Psoas muscle (tissue), 8 donors: ENCODE measurements at places on chromosomes 5 and 9.
A peak's percentile ranks its signal among the peaks of the same experiment; 100 is the strongest.

DNA sequence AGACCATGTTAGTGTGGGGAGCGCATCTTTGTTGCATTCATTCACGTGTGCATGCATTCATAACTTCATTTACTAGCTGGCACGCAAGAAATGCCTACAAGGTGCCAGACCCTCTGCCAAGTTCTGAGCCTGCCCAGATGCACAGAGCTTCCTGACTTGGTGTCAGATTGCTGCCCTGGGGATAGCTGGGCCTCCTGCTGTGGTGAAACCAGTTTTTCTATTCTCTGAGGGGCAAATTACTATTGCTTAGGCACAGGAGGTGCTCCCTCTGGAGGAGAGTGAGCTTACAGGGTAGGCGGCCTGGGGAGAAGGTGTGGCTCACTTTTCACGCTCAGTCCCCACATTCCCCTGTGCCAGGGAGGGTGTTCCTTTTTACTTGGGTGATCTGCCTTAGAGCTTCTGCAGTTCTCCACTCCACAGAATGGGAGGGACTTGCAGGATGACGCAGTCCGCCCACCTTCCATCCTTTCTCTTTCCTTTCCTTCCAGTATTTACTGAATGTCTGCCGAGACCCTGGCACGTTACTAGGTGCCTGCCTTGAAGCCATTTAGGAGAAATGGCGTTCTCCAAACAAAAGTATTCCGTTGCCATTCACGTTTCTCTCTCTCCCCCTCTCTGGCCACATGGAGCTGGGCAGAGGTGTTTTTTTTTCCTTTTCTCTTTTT lies 27.9 kb upstream of the CTNNA1 start:
- peak; percentile 63 for DNase-seq

DNA sequence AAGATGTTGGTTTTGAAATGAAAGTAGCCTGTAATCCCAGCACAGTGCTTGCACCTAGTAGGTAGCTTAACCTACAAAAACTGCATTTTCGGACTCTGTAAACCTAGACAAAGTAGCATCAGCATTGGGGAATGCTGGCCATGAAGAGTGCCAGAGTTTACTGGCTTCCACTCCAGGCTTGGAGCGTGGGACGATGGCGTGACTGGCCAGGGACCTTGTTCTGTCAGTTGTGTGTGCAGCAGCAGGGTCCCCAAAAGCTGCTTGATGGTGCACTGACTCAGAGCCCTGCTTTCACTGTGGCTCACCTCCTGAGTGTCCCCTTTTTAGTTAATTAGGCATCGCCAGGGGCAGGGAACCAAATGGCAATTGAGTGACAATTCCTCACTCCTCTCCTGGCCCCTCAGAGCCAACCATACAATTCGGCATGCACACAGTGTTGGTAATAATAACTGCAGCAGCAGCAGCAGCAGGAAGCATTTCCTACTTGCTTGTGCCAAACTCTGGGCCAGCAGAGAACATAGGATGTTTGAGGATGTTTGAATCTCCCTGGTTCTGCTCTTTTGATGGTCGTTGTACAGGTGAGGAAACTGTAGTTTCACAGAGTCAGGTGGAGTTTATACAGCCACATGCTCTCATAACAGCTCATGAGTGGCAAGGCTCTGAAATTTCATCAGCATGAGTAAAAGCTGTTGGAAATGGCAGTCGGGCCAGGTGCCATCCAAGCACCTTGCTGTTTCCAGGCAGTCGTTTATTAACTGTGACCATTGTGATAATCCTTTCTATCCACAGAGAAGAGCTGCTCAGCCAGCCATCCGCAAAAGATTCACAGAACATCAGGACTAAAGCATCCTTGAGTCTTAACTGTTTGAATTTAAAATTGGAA lies 4.2 kb downstream of the UBE2QL1 start:
- DNase-seq: peak; percentile 81

DNA sequence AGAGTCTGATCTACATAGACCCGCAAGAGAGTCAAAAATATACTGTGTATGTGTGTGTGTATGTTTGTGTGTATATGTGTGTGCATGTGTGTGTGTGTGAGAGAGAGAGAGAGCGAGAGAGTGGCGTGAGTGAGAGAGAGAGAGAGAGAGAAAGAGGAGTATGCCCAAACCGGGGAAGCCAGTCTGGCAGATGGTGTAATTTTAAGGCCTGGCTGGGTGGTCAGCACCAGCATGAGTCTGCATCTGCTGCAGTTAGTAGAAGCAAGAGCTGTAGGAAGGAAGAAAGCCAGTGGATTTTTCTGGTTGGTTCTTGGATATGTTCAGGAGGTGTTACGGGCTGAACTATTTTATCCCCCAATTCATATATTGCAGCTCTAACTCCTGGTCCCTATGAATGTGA lies 75.2 kb downstream of the ACTBL2 start:
- no peak for DNase-seq

DNA sequence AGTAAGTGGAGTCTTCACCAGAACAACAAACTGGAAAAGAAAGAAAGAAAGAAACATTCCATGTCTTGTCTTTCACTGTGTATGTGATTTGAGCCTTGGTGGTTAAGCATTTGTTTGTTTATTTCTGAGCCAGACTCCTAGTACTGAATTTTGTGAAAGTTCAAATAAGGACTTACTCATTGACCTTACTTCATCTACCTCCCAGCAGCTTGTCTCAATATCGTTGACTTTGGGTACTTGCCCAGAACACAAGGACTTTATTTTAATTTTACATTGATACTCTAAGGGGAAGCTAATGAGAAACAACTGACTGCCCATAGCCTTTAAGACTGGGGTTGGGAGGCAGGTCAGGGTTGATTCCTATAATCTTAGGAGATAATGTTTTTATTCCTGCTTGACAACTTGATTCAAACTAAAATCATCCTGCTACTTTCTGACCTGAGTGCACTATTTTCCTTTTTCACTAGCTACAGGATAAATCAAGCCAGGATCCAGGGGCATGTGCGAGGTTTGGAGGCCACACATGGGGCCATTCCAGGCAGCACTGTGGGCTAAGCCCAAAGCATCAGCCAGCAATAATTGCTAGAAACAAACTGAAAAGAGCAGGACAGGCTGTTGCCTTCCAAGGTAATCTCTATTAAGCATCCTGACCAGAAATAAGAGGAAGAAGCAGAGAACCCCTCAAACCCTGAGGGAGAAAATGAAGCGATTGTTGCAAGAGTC lies 138.9 kb upstream of the RUSC2 start:
- DNase-seq: no peak

GRCh38 chr9:123548741-123549545 lies 192.9 kb downstream of the CRB2 start:
- no peak for DNase-seq

- DNase-seq: no peak
Observed at GRCh38 chr5:105639511-105639910, 2031.2 kb downstream of the EFNA5 start.

- DNase-seq: no peak
Observed at GRCh38 chr5:112013660-112014059, 256.7 kb upstream of the NREP start.

DNA sequence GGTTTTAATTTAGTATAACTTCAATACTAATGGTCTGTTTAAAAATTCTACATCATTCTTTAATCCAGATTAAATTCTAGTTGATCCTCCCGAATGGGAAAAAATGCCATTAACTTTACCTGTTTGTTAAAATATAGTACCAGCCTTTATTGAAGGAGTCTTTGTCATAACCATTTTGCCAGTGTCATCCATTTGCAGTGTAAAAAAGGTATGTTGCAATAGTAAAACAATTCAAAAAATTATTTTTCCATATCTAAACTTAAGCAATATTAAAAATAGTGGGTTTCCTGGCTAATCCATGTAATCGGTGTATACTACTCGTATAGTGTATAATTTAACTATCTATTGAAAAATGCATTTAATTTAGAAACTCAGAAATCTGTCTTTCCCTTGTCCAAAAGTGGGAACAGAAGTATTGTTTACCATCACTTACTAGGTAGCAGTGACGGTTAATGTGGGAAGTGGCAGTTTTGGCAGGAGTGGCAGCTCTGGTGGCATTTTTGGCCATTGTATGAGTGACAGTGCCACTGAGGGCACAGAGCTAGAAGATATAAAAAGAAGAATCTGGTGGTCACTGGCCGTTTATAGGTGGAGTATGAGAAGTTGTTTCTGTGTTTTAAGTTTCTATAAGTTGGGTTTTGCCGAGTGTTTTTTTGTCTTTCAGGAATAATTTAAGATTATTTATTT lies 1.9 kb downstream of the AP3S1 start:
- no peak for DNase-seq

DNA sequence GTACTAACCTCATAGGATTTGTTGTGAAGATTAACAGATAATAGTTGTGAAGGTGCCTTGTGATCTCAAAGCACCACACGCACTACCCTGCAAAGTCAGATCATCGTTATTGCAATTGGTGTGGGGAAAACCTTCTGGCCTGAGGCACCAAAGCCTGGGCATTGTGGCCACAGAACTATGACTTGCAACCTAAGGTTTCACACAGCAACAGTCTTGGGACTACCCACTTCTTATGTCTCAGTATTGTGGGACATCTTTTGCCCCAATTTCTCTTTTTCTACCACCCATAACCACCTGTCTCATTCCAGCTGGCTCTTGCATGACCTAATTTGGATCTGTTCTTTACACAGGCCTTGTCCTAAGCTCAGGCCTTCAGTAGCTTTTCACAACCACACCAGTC lies 247.8 kb upstream of the NR4A3 start:
- DNase-seq: no peak

DNA sequence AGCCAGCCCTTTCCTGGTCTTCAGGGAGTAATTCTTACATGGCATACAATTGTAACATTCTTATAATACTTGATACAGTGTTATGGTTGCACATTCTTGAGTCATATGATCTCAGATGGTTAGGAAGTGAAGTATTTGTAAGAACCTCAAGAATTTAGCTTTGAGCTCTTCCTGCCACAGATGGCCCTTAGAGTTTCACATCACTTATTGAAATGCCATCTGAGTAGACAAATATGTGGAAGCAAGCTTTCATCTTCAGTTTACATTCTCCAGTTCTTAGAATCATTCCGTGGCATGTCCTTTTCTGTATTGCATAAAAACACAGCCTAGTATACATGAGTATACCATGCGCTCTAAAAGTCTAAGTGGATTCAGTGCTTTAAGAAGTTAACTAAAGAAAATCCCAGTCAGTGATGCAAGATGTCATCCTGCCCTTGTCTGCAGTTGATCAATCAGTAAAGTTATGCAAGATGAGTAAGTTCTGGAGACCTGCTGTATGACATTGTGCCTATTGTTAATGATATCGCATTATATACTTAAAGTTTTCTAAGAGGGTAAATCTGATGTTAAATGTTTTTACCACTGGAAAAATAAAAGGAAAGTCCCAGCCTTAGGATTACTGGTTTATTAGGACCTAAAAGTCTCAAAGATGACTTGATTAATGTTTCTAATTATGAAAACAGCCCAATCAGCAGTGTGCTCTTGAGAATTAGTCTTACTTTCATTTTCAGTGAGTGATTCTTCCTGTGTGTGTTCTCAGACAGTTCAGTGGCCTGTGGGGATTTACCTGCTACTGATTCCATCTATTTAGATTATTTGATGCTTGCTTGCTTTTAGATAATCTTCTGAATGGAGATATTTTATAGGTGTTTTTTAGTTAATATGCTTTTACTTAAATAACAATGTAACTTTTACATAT lies 29.4 kb downstream of the RHOBTB3 start:
- DNase-seq: no peak

DNA sequence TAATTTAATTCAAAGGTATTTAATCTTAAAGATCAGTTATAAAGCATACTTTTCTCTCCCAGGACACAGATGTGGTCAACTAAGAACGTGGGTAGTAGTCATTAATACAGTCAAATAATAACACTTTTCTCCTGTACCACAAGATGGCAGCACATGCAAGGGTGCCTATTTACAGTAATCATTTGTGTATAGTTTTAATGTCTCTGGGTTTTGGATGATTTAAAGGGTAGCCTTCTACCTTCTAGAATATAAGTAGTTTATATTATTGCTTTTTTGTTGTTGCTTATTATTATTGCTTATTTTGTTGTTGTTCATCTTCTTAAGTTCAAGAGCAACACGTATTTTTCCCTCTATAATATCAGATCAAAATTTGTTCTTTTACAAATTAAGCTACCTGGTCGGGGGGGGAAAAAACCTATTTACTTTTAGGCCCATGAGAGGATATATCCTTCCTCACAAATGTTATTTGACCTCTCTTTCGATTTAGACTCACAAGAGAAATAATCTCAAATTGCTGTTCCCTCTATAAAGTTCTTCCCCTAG lies 59.6 kb upstream of the SLC27A6 start:
- DNase-seq: no peak

GRCh38 chr5:99349787-99350186 lies 421.0 kb upstream of the CHD1 start:
- DNase-seq: no peak

DNA sequence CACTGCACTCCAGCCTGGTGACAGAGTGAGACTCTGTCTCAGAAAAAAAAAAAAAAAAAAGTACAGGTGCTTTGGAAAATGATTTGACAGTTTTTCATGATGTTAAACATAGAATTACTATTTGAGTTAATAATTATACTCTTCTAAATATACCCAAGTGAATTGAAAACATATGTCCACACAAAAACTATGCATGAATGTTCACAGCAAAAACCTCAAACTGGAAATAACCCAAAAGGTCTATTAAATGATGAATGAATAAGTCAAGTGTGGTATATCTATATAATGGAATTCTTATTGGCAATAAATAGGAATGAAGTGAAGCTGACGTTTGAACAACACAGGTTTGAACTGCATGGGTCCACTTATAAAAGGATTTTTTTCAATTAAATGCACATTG lies 207.2 kb upstream of the DAB2 start:
- no peak for DNase-seq

- no peak for DNase-seq
Observed at GRCh38 chr5:143569213-143569701, 165.8 kb upstream of the NR3C1 start.

- DNase-seq: no peak
Observed at GRCh38 chr5:124102486-124102885, 590.5 kb downstream of the CSNK1G3 start.

- peak; percentile 75 for DNase-seq
Observed at GRCh38 chr9:117704024-117704575, at the start of gene TLR4. Gene TLR4, plus strand, starts transcription at chr9:117704403. Its CDS starts 70 bp downstream, at chr9:117704473.

- no peak for DNase-seq
Observed at GRCh38 chr9:100575765-100576386, 2.0 kb upstream of the CAVIN4 start.

DNA sequence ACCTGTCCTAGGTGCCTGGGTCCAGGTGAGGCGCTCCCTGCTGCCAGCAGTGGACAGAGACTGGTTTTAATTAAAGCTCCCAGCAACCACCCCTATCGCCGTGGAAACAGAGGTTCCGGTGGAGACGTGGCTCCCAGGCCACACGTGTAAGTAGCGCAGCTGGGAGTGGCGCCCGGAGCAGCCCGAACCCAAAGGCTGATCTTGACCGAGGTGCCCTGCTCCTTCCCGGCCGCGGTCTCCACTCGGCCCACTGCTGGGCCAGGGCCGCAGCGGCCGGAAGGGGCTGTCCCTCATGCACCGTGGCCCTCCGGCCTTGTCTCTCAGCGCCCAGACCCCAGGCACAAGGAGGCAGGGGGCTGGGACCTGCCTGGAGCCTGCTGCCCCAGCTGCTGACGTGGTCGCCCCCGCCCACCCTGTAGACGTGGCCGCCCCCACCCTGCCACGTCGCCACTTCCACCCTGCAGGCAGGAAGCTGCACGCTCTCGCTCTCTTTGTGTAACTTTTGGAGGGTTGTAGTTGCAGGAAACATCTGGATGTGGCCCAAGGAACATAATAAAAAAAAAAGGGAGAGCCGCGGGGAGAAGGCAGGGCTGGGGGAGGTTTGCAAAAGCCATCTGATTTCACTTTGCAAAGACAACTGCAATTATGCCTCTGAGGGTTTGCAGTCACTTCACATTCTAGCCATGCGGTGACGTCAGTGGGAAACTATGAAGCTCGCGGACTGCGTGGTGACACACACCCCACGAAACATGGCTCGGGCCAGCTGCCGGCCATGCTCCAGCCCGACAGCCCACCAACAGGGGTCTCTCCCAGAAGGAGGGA lies 129.9 kb downstream of the RXRA start:
- DNase-seq: peak; percentile 85

- DNase-seq: no peak
Observed at GRCh38 chr5:62413711-62414110, 1.1 kb downstream of the IPO11 start.
